ENCODE measurements at places on chromosomes 16 and 17.

DNA sequence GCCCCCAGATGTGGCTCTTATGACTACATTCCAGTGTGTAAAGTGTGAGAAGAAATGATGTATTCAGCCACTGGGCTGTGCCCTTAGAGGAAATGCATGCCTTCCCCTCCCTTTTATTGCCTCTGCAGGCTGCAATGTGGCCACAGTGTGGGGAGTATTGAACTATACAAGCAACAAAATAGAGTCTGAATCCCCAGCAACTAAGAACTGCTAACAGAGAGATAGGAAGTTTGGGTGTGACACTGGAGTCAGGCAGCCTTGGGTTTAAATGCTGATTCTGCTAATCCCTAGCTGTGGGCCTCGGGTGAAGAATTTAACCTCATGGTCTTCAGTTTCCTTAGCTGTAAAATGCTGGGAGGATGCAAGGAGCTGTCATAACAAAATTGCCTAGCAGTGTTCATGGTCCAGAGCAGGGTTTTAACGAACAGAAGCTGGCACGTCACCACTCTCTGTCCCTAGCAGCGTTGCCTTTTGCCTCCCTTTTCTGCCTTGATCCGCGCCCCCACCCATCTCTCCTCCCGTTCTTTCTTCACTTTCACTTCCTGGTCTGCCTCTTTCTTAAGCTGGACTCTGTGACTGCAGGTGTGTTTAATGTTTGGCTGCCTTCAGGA lies 50.3 kb downstream of the KPNA2 start:
- DNase-seq = no peak

DNA sequence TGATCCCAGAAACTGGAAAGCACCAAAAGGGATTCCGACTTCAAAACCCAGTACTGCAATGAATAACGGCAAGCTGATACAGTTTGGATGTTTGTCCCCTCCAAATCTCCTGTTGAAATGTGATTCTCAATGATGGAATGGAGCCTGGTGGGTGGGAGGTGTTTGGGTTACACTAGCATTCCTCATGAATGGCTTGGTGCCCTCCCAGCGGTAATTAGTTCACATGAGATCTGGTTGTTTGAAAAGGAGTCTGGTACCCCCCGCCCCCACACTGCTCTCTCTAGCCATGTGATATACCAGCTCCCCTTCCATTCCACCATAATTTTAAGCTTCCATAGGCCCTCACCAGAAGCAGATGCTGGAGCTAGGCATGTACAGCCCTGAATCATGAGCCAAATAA lies 40.1 kb downstream of the RANBP10 start:
- no peak for DNase-seq

DNA sequence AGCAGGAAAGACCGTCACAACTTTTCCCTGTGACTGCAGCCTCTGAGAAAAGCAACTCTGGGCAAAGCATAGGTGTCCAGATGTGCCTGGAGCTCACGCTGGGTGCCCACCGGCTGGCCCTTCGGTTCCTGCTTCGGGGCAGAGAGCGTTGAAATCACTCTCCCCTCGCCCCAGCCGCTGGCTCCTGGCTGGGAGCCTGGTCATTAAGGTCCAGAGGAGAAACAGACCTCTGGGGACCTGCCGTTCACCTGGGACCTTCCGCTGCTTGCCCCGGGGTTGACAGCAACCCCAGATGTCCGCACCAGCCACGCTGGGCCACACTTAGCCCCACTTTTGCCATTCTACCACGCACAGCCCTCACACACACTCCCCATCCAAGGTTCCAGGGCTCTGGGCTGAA lies 13.1 kb downstream of the MRM3 start:
- DNase-seq = no peak

DNA sequence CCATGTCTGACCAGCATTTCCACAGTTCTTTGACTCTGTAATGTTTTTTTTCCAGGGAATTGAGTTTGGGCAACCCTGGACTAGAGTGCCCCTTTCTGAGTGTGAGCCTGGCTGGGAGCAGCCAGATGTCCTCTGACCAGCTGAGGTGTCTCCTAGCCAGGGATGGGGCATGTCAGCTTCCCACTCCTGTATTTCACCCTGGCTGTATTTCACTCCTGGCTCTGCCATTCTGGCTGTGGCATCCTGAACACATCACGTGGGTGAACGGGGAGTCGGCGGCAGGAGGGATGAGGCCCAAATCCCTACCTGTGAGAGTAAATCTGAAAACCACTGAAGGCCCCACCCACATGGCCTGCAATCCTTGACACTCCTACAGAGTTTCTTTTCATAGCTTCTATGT lies 31.3 kb downstream of the KDM8 start:
- no peak for DNase-seq

- DNase-seq = no peak
Measured at GRCh38 chr17:12254460-12254859, 233.8 kb downstream of the MAP2K4 start.
